ENCODE measurements at places on chromosomes 3 and 15.
A peak's percentile ranks its signal among the peaks of the same experiment; 100 is the strongest.

- no peak for DNase-seq
Measured at GRCh38 chr3:122318620-122319019, 6.4 kb upstream of the CSTA start.

- DNase-seq, result peak; percentile 98
Measured at GRCh38 chr15:68820295-68821189, at the start of gene ANP32A. Gene ANP32A, minus strand, starts transcription at chr15:68820895. Its CDS starts 144 bp downstream, at chr15:68820751.

DNA sequence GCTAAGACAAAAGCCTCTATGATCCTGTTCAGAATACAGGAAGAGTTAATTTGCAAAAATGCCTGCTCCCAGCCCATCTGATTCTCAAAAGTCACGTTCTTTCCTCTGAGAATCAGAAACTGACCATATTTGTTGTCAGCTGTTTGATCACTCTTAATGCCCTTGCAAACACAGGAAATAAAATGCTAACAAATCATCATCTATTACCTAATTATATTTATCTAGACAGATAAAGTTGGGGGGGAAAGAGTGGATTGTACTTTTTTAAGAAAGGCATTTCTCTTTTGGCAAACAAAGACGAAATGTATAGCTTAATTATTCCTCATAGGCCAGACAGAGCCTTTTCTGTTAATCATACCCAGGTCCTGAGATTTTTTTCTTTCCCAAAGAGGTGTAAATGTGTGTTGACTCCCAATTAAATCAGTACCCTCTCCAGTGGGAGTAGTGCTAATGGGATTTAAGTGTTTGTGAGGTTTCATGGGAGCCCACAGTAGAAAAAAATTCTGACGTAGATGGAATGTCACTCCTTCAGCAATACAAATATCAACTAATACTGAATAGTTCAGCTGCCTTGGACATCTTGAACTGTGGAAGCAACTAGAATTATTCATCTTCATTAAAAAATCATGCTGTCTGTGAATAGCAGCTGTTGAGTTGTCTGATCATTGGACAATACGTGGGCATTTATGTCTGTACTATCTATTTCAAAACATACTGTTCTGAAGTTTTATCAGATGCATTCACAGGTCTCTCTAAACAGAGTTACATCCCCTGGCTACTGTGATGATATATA, 22.5 kb upstream of the BNIP2 start:
- no peak for DNase-seq

DNA sequence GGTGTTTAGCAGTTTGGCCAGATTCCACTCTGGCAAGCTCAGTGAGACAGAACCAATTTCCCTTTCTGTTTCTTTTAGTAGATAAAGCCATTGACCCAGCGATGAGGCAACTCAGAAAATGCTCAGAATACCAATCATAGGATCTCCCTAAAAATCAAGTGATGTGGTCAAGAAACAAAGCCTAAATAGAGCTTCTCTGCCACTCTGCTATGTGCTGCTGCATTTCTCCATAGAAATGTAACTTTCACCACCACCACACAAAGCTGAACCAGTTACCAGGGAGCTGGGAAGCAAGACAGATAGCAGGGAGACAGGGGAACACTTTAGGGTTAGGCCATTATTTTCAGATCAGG, 109.8 kb downstream of the RPL22L1 start:
- DNase-seq, result no peak

GRCh38 chr15:55737373-55737772, 5.6 kb downstream of the PRTG start:
- no peak for DNase-seq

DNA sequence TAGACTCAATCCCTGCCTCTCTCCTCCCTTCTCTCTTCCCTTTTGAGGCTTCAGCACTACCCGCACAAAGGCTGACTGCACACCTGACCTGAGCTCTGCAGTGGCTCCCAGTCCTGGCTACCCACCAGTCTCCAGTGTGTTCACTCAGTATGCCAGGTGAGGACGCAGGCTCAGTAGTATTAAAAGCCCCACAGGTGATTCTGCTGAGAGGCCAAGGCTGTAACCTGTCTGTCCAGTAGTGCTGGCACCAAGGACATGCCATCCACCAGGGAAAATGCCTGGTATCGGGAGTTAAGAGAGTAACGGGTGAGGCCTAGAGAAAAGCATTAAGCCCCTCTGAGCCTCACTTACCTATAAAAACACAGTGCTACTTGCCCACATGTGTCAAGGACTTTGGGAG, 20.9 kb downstream of the FYCO1 start:
- DNase-seq, result no peak

- no peak for DNase-seq
Measured at GRCh38 chr3:9957214-9957613, 5.0 kb upstream of the PRRT3 start.

DNA sequence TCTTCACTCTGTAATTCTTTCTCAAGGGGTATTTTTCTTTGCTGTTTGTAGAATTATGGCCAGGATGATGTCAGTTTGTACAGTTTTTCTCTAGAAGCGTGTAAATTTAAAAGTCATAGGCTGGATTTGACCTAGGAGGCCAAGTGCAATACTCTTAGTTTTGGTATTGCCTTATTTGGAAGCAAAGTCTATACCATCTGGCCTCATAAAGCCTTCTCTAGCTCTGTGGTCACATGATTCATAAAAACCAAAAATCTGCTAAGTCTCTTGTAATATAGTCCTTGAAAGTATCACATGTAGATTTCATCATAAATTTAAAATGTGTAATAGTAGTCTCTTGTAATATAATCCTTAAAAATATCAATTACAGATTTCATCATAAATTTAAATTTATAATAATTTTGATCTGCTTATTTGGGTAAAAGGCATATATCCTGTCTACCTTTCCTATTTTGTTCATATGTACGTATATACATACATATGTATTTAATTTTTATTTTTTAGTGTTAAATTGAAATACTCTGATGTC, 25.6 kb downstream of the TEX9 start:
- DNase-seq, result no peak

DNA sequence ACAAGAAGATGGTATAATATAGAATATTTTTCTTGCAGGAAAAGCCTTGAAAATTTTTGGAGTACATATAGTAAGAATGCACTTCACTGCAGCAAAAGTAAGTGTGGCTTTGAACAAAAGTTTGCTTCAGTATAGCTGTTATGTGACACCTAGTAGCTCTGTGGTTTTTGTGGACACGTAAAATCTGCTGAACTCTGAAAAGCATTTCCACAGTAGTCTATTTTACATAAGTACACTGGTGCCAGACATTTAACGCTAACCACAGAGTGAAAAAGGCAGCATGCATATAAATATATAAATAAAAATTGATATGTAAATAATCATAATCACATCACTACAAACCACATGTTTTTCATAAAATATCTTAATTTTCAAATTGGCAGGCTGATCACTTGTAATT, 39.8 kb downstream of the CGGBP1 start:
- DNase-seq, result no peak

GRCh38 chr15:99615460-99615859, 49.7 kb downstream of the MEF2A start:
- no peak for DNase-seq

DNA sequence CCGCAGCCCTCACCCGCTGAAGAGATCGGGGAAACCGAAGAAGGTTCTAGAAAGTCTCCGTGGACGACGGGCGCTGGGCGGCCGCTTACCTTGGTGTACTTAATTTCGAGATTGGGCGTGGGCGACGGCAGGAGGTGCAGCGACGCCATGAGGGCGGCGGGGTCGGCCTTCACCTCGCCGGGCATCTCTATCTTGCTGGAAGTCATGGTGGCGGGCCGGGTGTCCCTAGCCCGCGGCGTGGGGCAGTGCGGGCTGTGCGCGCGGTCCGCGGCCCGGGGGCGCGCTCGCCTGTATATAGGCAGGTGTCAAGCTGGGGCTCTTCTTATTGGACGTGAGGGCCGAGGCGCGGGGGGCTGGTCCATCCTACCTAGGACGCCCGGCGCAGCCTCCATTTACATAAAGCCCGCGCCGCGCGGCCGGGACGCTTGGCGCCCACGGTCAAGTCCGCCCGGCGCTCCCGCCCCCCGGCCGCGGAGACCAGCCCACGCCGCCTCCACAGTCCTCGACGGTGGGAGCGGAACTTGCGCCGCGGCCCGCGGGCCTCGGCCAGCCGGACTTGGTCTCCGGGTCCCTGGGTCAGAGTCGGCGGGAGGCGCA, at the start of gene ALDH1A2:
TSS of gene ALDH1A2 (minus strand) at position 267 of the 597 bp plus-strand sequence. CDS start at position 206, 61 bp downstream.
- DNase-seq, result peak; percentile 30

DNA sequence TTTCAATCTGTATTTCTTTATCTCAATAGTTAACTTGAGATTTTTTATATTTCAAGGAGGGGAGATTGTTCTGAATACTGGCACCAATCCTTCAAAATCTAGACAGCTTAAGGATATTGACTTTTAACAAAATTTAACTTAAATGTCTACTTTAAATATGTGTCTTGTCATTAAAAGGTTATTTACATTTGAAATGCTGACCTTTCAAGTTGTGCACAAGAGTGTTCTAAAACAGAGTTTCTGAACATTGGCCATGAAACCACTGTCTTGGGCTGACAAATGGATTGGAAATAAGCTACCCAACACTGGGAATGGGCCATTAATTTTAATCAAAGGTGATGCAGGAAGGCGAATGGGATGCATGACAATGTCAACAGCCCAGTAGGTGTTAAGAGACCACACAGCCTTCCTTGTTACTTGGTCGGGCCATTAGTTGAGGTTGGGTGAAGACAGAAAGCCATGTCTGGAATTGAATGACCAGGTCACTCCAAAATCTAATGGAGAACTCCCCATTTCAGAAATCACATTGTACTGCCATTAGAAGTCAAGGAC, 128.5 kb downstream of the CDIN1 start:
- no peak for DNase-seq

DNA sequence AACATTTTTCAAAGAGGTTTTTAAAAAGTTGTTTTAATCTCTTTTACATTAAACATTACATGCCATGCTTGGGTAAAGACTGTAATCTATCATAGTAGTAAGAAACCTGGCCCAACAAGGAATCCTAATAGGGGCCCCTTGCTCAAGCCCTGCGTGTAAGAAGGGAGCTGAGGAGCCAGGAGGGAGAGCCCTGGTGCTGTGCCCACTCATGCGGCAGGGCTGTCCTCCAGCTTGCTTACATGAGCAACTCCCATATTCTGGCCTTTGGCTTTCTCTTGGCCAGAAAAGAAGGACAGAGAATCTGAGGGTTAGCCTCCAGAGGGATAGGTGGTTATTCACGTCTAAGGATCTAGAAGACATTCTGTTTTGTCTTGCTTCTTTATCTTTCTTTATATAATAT, 49.8 kb downstream of the KBTBD12 start:
- no peak for DNase-seq

DNA sequence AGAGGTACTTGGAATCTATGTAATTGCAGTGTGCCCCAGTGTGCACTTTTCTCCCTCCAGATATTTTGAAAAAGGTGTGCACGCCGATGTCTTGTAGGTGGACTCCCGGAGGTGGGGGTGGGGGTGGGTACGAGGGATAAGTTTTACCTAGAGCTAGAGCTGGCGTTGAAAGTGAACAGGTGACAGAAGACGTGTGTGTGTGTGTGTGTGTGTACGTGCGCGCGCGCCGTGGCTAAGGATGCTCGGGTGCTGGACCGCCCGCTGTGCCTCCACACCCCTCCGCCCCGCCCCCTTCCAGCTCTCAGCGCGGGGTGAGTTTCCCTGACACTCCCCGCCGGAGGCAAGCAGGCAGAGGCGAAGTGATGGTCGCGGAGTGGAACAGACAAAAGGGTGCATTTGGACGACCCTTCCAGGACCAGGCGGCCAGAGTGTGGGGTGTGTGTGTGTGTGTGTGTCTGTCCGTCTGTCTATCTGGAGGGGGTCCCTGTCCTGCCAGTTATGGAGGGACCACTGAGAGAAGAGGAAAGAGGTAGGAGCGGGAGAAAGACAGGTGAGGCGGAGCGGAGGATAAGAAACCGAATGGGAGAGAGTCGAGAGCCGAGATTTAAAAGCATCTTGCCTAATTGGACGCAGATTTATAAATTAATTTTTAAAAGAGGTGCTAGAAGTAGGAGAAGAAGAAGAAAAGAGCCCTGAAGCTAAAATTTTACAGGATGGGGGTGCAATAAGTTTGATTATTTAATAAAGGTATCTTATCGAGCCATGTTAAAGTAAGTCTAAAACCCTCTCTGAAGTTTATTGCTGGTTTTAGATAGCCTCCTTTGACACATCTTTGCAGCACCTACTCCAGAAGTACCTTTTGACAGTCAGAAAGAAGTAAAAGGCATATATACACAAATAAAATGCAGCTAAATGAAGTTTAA, 335.8 kb upstream of the THRB start:
- DNase-seq, result no peak
